ENCODE measurements at places on chromosomes 16 and 17.
A peak's percentile ranks its signal among the peaks of the same experiment; 100 is the strongest.

- DNase-seq, result no peak
Observed at GRCh38 chr17:72432143-72432621, 311.4 kb downstream of the SOX9 start.

DNA sequence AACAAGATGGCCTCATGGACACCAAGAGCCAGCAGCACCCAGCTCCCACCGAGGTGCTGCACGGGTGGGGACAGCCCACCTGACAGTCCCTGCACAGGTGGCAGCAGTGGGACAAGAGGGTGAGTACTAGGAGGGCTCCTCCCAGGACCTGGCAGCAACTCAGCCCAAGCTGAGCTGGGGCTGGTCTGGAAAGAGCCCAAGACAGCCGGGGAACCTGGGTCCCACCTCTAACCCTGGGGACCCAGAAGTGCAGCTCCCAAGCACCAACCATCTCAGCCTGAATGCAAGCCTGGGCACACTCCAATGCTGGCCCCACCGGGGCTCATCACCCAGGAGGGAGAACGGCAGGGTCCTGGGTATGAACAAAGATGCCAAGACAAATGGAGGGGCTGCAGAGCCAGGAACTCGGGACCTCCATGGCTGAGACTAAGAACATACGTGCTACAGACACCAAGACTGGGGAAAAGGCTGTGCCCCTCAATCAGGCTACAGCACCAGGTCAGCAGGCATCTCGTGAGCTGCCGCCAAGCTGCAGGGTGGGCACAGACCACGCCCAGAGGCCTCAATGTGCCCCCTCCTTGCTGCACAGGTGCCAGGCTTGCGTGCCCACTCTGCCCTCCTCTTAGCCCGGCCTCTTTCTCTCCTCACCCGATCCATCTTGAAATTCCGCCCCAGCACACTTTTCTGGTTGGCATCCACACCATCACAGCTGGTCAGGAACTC is 37.5 kb upstream of the GSG1L start:
- DNase-seq, result no peak

- no peak for DNase-seq
Observed at GRCh38 chr16:47634727-47635126, 173.6 kb downstream of the PHKB start.

DNA sequence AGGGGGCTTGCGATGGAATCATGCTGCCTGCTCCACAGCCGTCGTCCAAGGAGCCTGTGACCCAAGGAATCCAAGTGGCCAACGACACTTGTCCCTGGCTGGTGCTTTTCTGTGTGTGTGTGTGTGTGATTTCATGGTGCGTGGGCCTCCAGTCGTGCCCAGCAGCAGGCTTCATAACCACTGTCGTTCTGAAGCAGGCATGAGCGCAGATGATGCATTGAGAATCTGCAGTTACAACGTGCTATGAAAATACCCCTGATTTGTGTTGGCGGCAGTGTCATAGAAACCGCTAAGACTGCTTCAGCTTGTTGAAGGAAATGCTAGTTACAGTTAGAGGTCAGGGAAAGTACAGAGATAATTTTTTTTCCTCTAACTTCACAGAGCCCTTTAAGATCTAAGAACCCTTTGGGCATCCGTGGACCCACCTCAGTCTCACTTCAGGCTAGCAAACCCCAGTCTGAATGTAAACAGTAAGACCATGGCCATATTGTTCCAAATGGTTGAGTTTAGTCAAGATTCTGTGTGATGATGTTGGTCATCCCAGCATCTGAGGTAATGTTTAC is 15.6 kb downstream of the C16orf90 start:
- DNase-seq, result no peak

- DNase-seq, result no peak
Observed at GRCh38 chr16:1497014-1497598, 3.9 kb downstream of the TELO2 start.

DNA sequence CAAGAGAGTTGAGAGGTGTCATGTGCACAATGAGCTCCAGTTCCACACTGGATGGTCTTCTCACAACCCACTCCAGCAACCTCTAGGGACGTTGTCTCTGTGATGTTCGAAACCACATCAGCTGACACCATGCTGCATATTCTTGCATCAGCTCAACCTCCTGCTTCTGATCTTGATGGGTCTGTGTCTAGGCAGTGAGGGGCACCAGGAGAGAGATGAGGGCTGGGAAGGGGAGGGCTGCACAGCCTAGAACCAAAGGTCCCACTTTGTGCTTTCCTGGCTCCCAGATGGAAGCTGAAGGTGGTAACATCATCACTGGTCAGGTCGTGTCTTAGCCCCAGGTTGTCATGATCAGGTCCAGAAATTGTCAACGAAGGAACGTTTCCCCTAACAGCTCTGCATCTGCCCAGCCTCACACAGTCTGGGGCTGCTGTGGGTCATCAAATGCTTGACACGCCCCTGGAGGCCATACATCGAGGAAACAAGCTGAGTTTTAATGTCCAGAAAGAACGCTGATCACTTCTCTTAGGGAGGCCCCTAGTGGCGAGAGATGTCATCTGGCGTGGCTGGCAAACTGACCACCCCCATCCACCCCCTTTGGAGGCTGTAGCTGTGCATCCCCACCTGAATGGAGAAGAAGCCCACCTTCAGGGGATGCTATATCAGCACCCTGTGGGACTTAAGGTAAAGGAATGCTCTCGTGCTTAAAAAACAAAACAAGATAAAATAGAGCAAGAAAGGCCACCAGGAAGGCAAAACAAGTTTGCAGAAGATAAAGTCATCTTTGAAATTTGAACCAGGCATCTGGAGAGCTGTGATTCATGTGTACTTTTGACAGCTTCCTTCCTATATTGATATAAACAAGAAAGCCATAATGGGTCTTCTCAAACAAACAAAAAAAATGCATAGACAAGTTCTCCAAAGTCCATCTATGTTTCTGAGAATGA is 58.3 kb downstream of the WIPI1 start:
- DNase-seq, result no peak

DNA sequence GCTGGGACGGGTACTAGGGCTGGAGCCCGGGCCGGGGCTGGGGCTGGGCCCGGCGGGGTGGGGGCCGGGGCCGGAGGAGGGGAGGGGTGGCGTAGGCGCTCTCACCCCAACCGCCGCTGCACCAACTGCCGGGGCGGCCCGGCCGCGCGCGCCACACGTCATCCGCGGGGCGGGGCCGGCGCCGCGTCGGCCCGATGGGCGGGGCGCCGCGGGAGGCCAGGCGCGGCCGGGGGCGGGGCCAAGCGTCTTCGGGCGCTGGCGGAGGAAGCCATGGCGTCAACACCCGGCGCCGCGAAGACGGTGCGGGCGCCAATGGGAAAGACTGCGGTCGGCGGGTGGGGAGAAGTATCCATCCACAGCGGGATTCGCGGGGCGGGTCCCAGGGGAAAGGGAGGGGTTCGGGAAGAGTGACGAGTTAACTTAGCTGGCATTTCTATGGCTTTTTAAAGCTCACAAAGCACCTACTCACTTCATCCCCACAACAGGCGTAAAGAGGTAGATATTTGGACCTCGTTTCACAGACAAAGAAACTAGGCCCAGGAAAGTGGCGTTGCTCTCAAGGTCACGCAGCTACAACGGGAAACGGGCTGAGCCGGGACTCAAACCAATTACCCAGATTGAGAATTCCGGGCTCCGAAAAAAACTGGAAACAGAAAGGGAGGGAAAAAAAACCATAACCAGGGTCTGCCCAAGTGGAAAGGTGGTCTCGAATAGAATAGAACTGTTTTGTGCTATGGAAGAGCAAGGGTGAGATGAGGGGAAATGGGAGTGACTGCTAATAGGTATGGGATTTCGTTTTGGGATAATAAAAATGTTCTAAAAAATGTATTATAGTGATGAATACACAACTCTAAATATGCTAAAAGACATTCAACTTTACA is at the start of gene SPAG9:
SPAG9 (minus strand) TSS at position 130 of the 881 bp plus-strand sequence. CDS start 212 bp downstream, outside the sequence.
- DNase-seq, result peak; percentile 87

DNA sequence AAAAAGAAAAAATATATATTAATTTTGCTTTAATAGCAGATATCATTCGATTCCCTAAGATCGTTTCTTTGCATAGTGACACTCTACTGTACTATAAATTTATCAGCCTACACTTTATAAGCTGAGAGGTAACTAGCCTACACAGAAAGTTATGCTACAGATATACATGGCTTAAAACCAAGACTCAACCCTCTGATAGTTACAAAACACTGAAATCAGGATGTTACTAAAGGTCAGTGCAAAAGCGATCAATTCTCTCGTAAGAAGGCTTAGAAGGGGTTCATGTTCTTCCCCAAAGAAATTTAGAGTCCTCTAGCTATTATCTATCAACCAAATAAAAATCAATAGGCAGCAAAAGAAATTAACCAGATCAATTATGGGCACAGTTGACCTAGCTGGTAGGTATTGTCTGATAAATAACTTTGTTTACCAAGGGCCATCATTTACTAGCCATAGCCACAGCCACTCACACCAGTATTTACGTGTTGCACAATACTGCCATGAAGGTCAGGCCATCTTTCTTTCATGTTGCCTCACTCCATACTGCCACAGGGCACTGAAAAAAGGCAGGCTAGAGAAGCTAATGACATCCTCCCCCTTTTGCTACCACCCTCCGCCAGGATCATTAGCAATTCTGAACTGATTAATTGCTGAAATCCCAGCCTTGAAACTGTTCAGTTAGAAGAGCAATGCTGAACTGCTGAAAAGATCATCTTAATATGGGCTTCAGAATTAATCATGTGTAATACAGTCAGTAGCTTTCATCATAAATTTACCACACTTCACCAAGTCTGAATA is 43.7 kb downstream of the RND2 start:
- DNase-seq, result no peak

- no peak for DNase-seq
Observed at GRCh38 chr17:46026166-46027047, 27.4 kb downstream of the STH start.

- no peak for DNase-seq
Observed at GRCh38 chr17:63445571-63445953, 544 bp downstream of the CYB561 start.

- DNase-seq, result no peak
Observed at GRCh38 chr17:49887744-49888360, 40.0 kb upstream of the TAC4 start.

DNA sequence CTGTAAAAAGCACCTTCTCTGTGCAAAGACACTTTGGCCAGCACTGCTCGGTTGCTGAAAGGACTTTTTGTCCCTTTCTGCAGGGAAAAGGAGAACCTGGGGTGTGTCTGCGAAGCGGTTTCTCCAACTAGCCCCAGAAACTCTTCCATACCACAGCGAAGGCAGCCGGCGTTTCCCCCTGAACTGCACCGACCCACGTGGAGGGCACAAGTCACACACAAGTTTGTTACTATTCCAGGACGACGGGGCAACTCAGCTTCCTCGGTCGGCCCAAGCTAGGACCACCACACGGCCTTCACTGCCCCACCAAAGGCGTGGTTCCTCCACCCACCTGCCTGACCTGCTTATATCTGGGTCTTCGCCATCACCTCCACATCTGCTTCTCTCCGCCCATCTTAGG is 1.9 kb downstream of the RTN4RL1 start:
- no peak for DNase-seq

DNA sequence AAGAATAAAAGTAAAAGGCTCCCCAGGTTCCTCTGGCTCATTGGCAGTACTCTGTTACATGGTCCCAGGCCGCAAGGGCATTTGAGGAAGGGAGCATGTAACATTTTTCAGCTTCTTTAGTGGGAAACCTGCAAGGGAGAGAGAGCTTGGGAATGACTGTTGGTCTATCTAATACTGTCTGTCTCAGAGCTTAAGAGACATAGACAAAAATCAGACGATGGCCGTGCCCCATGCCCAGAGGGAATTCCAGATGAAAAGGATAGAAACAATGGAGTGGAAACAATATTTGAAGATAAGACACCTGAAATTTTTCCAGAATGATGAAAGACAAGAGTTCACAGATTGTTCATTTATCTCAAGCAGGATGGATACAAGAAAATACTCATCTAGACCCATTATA is 48.1 kb upstream of the ADORA2B start:
- DNase-seq, result no peak

GRCh38 chr16:65002265-65002664 is 119.6 kb downstream of the CDH11 start:
- no peak for DNase-seq

DNA sequence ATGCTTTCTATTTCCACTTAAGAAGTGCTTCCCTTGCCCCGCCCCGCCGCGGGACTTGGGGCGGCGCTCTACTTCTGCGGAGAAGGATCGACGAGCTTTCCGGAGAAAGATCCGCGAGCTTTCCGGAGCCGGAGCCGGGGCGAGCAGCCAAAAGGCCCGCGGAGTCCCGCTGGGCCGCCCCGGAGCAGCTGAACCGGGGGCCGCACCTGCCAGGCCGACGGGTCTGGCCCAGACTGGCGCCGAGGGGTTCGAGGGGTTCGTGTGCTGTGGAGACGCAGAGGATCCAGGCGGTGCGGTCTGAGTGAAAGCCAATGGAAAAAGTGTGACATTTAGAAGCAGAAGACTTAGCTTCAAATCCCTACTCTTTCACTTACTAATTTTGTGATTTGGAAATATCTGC is 50.8 kb downstream of the TBC1D26 start:
- DNase-seq, result no peak

- no peak for DNase-seq
Observed at GRCh38 chr17:44272321-44272951, 4.5 kb upstream of the SLC4A1 start.

GRCh38 chr17:31388770-31389656 is 2.5 kb upstream of the RAB11FIP4 start:
- DNase-seq, result no peak

DNA sequence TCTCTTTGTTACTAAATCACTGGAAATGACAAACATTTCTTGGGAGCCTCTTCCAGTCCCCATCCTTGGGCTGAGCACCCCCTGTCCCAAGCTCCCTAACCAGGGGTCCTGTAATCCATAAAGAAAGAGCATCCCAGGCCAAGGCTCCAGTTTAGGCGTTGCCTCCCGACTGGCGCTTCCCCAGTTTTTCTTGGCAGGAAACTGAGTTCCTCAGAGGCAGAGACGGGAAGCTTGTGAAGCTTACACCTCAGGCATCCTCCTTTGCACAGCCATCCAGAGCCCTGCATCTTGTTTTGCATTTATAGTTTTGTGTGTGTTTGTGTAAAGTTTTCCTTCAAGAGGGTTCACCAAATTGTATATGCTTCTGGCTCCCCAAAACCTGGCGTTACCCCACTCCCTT is 7.1 kb downstream of the COPZ2 start:
- no peak for DNase-seq

DNA sequence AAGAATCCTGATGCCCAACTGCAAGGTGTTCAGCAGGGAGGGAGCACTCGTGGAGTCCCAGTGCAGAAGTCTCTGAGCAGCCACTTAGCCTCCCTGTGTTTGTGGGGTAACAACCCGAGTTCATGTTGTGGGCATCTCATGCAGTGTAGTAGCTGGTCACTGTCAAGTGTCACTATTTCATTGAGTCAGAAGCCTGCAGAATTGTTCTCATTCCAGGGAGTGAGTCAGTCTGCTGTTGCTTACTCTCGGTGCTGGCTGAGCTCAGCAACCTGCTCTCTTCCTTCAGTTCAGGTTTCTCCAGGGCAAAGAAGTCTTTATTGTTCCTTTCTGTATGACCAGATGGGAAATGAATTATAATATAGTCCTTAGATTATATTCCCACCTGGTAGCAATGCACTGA is 24.1 kb downstream of the HMOX2 start:
- no peak for DNase-seq

All from T-helper 1 cell (primary cell).